ENCODE measurements at places on chromosomes 16 and 17. TPM values are rescaled to one million over a fixed set of nuclear protein-coding genes. Genes with fewer than 3 reads are reported as not detected.

DNA sequence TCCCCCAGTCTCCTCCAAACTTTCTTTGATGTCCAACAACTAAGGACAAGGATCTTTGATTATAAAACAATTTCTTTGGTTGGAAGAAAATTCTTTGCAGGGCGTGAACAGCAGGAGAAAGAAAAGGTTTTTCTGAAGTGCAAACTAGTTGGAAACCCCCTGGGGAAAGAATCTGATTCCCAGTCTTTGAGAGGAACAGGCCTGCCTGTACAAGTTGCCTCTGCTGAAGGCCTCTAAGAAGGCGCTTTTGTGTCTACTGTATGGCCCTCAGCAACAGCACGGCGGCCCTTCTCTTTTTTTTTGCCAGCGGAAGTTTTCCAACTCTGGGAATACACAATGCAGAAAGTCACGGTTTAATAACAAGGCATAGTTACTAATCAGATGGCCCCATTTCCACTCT is 14.0 kb downstream of the RNF43 start:
- no peak for DNase-seq

The GGNBP2 gene
- 54.0 TPM for polyA plus RNA-seq

GRCh38 chr17:81511804-81512561 is 616 bp downstream of the ACTG1 start:
- no peak for DNase-seq

The PERCC1 gene
- 0.20 TPM for polyA plus RNA-seq

DNA sequence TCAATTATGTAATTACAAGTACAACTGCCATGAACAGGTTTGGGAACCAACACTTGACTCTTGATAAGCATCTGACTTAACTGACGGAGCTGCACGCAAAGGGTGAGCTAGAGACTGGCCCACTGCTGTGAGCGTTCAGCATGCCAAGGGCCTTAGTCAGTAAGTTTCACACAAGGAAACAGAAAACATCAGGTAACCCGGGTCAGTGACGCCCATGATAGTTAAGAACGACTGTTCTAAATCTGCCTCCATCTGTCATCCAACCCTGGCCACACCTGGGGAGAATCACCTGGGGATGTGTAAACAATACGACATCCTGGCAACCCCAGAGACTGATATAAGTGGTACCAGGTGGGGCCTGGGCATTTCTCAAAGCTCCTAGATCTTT is 12.3 kb downstream of the SMIM5 start:
- no peak for DNase-seq

The AATK gene
- polyA plus RNA-seq, result 10.7 TPM

DNA sequence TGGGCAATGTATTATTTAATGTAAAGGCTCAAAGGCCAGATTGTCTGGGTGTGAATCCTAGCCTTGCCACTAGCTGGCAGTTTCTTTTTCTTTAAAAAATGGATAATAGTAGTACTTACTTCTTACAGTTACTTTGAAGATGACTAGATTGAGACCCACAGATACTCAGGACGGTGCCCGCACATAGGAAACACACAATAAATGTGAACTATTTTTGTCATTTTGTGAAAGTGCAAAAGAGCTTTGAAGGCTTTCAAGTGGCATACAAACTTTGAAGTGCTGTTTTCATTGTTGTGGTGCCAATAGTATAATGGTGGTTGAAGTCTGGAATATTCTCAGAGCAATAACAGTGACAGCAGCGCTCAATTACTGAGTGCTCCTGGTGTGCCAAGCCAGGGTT is 63.6 kb downstream of the OTOA start:
- DNase-seq, result no peak

GRCh38 chr16:77823067-77823466 is 34.7 kb downstream of the VAT1L start:
- no peak for DNase-seq

DNA sequence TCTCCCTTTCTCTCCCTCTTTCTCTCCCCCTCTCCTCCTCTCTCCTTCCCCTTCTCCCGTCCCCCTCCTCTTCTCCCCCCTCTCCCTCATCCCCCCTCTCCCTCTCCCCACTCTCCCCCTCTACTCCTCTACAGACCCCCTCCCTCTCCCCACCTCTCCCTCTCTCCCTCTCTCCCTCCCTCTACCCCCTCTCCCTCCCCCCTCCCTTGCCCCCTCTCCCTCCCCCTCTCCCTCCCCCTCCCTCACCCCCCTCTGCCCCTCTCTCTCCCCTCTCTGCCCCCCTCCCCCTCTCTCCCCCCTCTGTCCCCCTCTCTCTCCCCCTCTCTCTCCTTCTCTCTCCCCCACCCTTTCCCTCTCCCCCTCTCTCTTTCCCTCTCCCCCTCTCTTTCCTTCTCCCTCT is 352.9 kb downstream of the UTP18 start:
- no peak for DNase-seq

DNA sequence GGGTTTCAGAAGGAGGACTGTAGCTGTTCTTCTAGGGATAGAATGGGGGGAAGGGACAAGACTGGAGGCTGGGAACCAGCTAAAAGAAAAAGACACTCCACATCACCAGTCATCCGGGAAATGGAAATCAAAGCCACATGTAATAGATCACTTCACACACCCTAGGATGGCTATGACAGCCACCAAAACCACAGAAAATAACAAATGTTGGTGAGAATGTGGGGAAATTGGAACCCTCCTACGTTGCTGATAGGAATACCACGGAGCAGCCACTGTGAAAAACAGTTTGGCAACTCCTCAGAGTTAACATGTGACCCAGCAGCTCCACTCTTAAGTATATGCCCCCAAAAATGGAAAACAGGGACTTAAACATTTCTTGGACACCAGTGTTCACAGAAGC is 2.3 kb downstream of the TLE7 start:
- DNase-seq, result no peak

DNA sequence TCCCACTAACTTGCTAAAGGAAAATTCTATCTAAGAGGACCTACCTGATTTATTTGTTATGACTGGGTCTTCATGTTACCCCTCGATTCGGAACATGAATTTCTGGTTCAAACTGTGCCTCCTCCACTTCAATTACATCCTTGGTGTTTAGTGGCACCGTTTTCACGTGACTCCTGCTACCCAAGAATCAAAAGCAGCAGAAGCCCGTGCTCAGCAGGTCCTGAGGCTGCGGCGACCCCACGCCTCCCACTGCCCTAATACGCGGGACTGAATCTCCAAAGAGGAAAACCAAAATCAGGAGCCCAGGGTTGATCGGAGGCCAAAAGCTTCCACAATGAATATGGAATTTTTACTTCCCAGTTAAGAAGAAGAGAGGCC is 94.0 kb upstream of the METRNL start:
- no peak for DNase-seq

DNA sequence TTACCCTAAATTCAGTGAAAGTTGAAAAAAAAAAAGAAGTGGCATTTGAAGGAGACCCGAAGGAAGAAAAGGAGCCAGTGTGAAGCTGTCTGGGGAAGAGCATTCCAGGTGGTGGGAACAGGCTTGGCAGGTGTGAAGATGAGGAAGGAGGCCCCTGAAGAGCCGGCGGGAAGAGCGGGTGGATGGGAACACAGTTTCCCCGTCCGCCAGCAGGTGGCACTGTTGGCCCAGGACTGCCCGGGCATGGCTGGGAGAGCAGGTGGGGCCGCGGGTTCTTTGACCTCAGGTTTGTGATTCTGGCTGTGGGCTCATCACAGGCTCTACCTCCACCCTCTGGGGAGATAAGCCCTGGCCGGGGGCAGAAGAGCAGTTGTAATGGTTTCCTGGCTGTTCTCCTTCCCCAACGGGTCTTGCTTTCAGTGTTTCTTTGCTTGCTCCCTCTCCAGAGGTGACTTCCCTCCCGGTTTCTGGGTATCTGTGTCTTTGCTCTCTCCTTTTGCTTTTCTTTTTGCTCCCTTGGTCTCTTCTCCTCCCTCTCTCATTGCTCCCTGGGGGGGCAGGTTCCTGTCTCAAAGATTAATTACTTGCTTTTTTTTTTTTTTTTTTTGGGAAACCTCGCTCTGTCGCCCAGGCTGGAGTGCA is 32.3 kb downstream of the RAP1GAP2 start:
- no peak for DNase-seq

The CD300A gene
- 1.2 TPM for polyA plus RNA-seq

GRCh38 chr17:78940708-78941107 is 15.5 kb upstream of the TIMP2 start:
- no peak for DNase-seq

The CAVIN1 gene
- polyA plus RNA-seq, result 242 TPM

DNA sequence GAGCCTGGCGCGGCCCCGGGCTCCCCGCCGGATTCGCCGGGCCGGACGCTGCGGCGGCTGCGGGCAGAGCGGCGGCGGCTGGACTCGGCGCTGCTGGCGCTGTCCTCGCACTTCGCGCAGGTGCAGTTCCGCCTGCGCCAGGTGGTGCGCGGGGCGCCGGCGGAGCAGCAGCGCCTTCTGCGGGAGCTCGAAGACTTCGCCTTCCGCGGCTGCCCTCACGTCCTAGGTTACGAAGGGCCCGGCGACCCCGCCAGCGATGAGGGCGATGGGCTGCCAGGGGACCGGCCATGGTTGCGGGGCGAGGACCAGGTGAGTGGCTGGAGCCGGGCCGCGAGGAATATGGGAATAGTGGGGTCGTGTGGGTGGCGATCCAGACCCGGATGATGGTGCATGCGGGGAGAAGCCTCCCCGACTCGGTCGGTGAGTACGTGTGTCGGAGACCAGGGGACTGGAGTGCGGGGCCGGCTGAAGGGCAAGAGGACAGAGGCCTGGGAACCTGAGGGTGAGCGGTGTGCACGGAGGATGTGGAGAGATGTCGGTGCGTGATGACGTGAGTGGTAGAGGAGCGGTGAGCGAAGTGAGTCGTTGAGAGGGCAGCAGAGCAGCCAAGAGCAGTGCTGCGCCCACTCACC is 517 bp downstream of the RUNDC1 start:
- DNase-seq, result no peak

The FZD2 gene
- 14.5 TPM for polyA plus RNA-seq

DNA sequence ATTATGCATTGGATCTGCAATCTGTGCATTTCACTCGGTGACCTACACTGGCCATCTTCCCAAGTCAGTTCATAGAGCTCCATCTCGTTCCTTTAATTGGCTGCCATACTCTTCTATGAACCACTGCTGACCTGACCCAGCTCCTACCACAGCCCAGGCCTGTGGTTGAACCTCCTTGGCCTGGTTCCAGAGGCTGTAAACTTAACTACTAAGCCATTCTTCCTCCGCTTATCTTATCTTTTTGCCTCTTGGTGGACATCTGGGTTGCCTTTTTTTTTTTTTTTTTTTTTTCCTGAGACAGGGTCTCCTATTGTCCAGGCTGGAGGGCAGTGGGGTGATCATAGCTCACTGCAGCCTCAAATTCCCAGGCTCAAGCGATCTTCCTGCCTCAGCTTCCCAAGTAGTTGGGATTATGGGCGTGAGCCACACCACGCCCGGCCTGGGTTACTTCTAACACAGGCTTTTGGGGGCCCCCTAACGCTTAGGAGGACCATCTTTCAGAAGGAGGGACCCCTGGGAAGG is 18.3 kb downstream of the COQ7 start:
- DNase-seq, result no peak

The SOST gene
- not detected for polyA plus RNA-seq

- no peak for DNase-seq
Observed at GRCh38 chr17:29022074-29022473, 16.2 kb upstream of the SEZ6 start.

DNA sequence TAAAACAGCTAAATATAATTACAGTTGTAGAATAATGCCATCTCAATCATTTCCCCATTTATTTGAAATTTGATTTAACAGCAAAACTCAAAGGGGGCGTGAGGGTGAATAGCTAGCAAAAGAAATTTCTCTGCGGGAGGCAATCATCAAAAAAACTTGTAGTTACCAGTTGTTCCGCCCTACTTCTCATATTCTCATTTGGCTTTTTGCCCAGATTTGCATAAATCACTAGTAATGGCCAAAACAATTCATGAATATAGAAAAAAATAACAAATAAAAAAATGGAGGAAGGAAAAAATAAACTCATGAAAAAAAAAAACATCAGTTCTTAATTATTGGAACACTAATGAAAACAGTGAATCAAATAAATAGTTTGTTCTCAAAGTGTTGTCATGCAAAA is 722.6 kb upstream of the KIF2B start:
- DNase-seq, result no peak

DNA sequence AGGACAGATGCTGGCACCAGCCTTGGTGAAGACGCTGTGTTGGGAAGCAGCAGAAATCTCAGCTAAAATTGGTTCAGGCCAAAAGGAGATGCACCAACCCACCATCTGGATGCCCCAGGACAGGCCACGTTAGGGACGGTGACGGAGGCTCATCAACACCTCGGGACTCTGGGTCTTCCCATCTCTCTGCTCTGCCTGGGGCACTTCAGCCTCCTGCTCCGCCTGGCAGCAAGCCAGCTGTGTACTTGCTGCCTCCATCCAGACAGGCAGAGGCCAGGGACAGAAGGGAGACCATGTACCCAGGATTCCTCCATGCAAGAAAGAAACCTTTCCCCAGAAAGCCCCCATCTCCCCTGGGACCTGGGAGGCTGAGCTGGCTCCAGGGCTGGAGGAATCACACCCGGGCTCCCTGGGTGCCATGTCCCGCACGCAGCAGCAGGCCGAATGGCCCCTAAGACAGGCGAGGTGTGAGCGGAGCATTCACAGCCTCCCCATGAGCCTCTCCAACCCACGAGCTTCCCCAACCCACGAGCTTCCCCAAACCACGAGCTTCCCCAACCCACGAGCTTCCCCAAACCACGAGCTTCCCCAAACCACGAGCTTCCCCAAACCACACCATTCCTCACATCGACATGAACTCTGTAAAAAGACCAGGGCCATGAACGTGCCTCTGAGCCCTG is 274.5 kb downstream of the C16orf95 start:
- no peak for DNase-seq

The WFDC1 gene
- 1.8 TPM for polyA plus RNA-seq

The ENPP7 gene
- not detected for polyA plus RNA-seq

The CCDC40 gene
- polyA plus RNA-seq, result 5.5 TPM

GRCh38 chr17:17876959-17877528 is 40.3 kb upstream of the SREBF1 start:
- DNase-seq, result no peak

The EVPLL gene
- not detected for polyA plus RNA-seq

The TSPAN10 gene
- 1.2 TPM for polyA plus RNA-seq

DNA sequence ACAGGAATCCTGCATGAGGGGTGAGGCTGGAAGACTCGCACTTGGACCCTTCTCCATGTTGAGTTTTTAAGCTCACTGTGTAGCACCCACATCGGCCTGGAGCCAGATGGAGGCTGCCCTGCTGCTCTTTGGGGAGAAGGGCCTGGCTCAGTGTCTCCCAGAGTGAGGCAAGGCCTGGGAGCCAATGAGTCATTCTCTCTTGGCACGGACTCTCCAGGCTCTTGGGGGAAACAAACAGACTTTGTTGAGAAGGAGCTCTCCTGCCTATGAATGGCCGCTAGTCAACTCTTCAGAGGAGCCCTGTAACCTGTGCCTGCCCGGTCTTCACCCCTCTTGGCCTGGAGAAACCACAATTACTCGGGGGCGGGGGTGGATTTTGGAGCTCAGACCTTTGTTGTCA is 50.8 kb upstream of the MAF start:
- DNase-seq, result no peak

The CKLF gene
- 26.0 TPM for polyA plus RNA-seq

GRCh38 chr17:39640591-39641031 is 3.7 kb downstream of the STARD3 start:
- DNase-seq, result no peak

DNA sequence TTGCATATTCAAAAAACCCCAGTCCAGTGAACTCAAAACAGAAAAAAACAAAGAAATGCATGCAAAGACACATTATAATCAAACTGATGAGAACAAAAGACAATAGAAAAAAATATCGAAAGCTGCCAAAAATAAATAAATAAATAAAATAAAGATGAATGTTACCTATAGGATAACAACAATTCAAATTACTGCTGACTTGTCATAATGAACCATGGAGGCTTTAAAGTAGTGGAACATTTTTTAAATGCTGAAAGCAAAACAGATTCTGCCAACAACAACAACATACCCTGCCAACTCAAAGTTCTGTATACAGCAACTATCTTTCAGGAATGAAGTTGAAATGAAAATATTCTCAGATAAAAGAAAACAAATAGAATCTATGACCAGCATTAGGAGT is 116.6 kb downstream of the CBLN1 start:
- DNase-seq, result no peak
